ENCODE measurements at places on chromosomes 2 and 18.

GRCh38 chr2:54560146-54560881 lies 104.2 kb downstream of the SPTBN1 start:
- DNase-seq, result no peak

DNA sequence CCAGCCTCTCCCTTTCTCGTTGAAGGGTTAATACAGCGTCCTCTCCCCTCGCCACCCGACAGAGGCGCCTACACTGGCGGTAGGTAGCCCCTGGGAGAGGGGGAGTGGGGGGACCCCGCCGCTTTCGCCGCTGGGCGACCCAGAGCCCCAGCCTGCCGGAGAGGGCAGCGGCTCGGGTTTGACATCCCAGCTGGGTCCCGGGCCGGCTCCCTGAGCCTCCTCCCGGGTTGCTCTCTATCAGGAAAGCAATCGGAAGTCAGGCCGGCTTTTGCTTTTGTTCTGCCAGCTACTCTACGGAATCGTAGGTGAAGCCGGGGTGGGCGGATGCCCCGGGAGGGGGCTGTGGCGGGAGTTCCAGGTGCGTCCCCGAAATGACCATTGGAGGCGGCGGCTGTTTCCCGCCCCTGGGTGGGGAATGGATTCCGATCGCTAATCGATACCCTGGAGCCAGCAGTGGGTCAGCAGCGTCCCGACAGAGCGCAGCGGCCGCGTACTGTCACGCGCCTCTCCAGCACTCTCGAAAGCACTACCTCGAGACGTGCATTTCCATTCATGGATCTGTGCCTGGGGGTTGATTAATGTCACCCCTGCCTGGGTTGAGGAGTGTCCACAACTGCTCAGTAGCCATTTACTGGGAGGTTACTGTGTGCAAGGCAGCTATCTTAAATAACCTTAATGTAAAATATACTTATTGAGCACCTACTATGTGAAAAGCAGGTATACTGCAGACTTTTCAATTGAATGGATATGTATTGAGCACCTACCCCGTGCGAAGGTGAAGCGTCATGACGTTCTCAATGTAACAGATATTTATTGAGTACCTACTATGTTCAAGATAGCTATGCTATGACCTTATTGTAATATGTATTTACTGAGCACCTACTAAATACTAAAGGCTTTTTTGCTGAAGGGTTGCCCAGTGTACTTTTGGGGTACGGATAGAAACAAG lies 1.1 kb downstream of the MAPK4 start:
- DNase-seq, result no peak

DNA sequence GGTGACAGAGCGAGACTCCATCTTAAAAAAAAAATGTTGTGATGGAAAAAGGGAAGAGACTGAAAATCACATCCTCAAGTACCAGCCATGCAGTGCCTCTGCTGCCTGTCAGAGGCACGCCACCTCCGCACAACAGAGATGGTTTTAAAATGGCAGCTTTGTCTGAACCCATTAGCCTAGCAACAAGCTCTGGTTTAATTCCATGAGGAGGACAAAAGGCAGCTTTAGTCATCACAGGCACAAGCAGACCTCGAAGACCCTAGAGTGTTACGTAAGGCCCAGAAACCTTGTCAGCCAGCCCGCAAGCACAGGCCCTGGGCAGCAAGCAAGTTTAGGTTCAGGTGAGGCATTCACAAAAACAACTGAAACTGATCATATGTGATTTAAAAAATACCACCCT lies 10.4 kb downstream of the LCT start:
- no peak for DNase-seq

- no peak for DNase-seq
Measured at GRCh38 chr2:12009323-12009905, 263.0 kb downstream of the LPIN1 start.

DNA sequence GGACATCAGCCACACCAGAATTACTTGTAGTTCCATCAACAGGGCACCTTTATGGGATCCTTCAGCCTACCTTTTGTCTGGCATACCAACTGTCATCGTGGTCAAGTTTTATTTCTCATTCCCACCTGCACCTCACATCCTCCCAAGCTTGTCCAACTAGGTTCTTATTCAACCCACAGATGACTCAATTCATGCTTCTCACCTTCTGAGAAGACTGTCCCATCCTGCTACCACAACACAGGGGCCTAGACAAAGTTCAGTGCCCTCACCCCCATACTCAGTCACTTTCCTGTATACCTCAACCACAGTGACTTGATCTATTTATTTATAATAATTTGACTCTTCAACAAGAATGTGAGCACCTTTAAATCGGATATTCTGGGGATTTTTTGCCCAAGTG lies 114.4 kb upstream of the ACVR1C start:
- no peak for DNase-seq

GRCh38 chr2:130848526-130849210 lies 12.0 kb downstream of the ARHGEF4 start:
- no peak for DNase-seq

GRCh38 chr2:64873472-64873924 lies 115.7 kb upstream of the SLC1A4 start:
- DNase-seq, result peak; percentile 75

Data from lower leg skin (tissue), 4 donors.